Dermis blood vessel endothelial cell (primary cell): ENCODE measurements at places on chromosomes 2 and 18. TPM values are rescaled to one million over a fixed set of nuclear protein-coding genes. Genes with fewer than 3 reads are reported as not detected.

ASTL gene
- total RNA-seq, result not detected in 2 replicates

ST6GAL2 gene
- total RNA-seq, result 0.28 TPM in 1 of 2 replicates, not detected in the other

ABCB11 gene
- total RNA-seq, result under 0.01 and 0.09 TPM in 2 replicates

MC5R gene
- not detected in 2 replicates for total RNA-seq

CERKL gene
- not detected in 2 replicates for total RNA-seq

LOXHD1 gene
- under 0.01 and 0.05 TPM in 2 replicates for total RNA-seq

PLGLB1 gene
- 0.84 and 2.6 TPM in 2 replicates for total RNA-seq

ACSL3 gene
- 125 and 137 TPM in 2 replicates for total RNA-seq

FAM237A gene
- total RNA-seq, result not detected in 2 replicates

POTEI gene
- total RNA-seq, result 0.34 and 0.51 TPM in 2 replicates

CXCR1 gene
- total RNA-seq, result not detected in 2 replicates

EN1 gene
- total RNA-seq, result not detected in 2 replicates

UGT1A8 gene
- not detected in 2 replicates for total RNA-seq

C2orf80 gene
- not detected in 2 replicates for total RNA-seq

MARCHF4 gene
- total RNA-seq, result 1.5 TPM in 2 replicates

EVA1A gene
- 66.7 and 90.5 TPM in 2 replicates for total RNA-seq

ALK gene
- total RNA-seq, result not detected in 2 replicates

SKOR2 gene
- total RNA-seq, result not detected in 2 replicates

CRYGD gene
- not detected in 2 replicates for total RNA-seq

PSTPIP2 gene
- total RNA-seq, result 0.56 and 0.68 TPM in 2 replicates

DSC3 gene
- under 0.01 and 0.14 TPM in 2 replicates for total RNA-seq

LCT gene
- under 0.01 TPM in 1 of 2 replicates, not detected in the other for total RNA-seq

VWC2L gene
- total RNA-seq, result not detected in 2 replicates

CRACDL gene
- total RNA-seq, result 3.3 and 9.0 TPM in 2 replicates

ATOH8 gene
- total RNA-seq, result 42.3 and 58.4 TPM in 2 replicates

ABCG5 gene
- total RNA-seq, result not detected in 2 replicates

ANKRD53 gene
- total RNA-seq, result 0.51 and 0.74 TPM in 2 replicates

PROM2 gene
- total RNA-seq, result 0.05 and 0.34 TPM in 2 replicates

DUSP19 gene
- total RNA-seq, result 2.6 and 4.4 TPM in 2 replicates

CD8B gene
- not detected in 2 replicates for total RNA-seq

MC2R gene
- total RNA-seq, result not detected in 2 replicates
